Glutamatergic neuron (in vitro differentiated cells): ENCODE measurements at places on chromosomes 6 and 20.
A peak's percentile ranks its signal among the peaks of the same experiment; 100 is the strongest.

DNA sequence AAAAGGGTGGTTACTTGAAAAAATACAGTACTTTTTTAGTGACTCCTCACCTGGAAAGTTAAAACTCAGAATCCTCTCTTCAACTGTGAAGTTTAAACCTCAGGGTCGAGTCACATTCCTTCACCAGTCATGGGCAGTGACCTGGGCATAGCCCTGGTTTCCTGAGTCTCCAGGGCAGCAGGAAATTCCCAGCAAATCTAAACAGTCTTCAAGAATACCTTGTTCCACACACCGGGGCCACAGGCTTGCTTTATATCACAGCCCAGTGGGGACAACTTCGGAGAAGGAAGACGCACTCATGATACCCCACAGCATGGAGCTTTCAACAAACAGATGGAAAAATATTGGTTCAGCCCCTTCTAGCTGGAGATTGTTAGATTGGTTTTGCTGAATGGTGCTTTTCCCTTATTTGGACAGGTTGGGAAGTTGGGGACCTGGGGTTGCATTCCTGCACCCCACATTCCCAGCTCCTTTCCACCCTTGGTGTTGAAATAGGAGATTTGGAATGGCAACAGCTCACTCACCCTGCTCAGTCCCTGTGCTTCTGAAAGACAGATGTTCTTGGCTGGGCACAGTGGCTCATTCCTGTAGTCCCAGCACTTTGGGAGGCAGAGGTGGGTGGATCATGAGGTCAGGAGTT is 113.0 kb upstream of the TMEM170B start:
- no peak overlapping the region for H3K4me3 ChIP-seq
- DNase-seq: no peak
- H3K36me3 ChIP-seq: no peaks in the 10 kb centered on the region
- H3K4me1 ChIP-seq: peaks cover 1% of the 10 kb centered on the region
- no peak overlapping the region for H3K27ac ChIP-seq

DNA sequence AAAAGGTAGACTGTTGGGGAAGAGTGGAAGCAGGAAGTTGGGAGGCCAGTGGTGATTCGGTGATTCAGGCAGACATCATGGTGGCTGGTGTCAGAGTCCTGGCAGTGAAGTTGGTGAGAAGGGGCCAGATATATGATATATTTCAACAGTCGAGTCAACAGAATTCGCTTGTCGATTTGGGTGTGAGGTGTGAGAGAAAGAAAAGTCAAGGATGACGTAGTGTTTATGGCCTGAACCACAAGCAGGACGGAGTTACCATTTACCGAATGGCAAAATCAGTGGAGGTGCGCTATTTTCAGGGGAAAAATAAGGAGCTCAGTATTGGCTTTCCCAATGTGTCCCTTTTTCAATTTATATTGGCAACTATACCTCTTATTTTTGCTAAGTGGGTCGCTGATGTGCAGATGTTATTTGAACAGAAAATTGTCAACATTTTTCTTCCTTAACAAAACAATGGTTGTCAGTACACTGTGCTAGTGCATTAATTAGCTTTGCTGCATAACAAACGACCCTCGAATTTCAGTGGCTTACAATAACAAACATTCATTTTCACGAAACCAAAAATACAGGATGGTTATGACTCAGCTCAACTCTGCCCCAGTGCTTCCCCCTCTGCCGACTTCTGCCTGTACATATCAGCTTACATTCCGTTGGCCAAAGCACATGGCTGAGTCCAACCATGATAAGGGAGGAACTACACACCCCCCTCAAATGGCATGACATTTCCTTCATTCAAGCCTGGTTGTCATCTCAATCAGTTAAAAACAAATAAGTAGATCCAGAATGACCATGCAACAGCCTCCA is 255.0 kb upstream of the ZFP64 start:
- H3K27me3 ChIP-seq: peaks cover 4% of the 10 kb centered on the region
- H3K4me1 ChIP-seq: peaks cover 8% of the 10 kb centered on the region
- H3K27ac ChIP-seq: no peak overlapping the region
- no peak for DNase-seq

- no peak overlapping the region for H3K27ac ChIP-seq
- no peaks in the 10 kb centered on the region for H3K36me3 ChIP-seq
- no peak overlapping the region for H3K4me3 ChIP-seq
- peaks cover 11% of the 10 kb centered on the region for H3K4me1 ChIP-seq
Observed at GRCh38 chr20:62668441-62669027, 26.2 kb downstream of the SLCO4A1 start.

DNA sequence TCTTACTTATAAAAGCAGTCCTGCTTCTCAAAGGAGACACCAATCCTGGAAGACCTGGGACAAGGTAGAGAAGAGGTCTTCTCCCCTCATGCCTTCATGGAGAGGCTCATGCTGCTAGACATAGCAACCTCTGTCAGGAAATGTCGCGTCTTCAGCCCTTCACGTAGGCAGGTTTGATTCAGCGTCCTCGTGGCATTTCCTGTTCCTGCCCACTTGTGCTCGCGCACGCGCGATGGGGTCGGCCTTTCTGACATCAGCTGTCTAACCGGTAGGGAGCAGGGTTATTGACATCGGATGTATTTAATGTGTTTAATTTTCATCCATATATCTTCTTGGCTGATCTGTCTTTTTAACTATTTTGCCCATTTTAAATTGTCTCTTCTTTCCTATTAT is 292.4 kb downstream of the THBS2 start:
- no peak overlapping the region for H3K4me3 ChIP-seq
- no peak for DNase-seq
- H3K27ac ChIP-seq: no peak overlapping the region
- no peaks in the 10 kb centered on the region for H3K36me3 ChIP-seq
- H3K27me3 ChIP-seq: no peaks in the 10 kb centered on the region
- H3K4me1 ChIP-seq: no peaks in the 10 kb centered on the region

- H3K27ac ChIP-seq: no peak overlapping the region
- no peak overlapping the region for H3K4me3 ChIP-seq
- DNase-seq: no peak
- H3K27me3 ChIP-seq: peaks cover 5% of the 10 kb centered on the region
- no peaks in the 10 kb centered on the region for H3K36me3 ChIP-seq
Observed at GRCh38 chr20:23228912-23229311, 121.7 kb upstream of the NXT1 start.

DNA sequence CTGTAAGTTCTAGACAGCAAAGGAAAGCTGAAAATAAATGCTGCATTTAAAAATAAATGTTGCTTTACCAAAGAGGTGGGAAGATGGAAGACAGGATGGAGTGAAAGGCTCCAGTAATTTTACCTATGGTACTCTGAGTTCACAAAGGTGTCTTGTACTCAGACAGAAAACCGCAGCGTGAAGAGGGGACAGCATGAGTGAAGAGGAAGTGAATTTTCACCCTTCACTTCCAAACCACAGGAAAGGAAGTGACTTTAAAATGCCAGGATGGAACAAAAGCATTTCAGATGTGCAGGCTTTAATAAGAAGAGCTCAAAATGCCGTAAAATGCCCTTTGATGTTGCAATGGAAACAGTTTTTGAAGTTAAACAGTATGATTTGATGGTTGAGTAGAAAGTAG is 91.2 kb upstream of the TINAG start:
- peaks cover 14% of the 10 kb centered on the region for H3K4me1 ChIP-seq
- no peak for DNase-seq
- H3K27ac ChIP-seq: no peak overlapping the region
- H3K27me3 ChIP-seq: peaks cover 2% of the 10 kb centered on the region
- H3K4me3 ChIP-seq: no peak overlapping the region
- no peaks in the 10 kb centered on the region for H3K36me3 ChIP-seq

DNA sequence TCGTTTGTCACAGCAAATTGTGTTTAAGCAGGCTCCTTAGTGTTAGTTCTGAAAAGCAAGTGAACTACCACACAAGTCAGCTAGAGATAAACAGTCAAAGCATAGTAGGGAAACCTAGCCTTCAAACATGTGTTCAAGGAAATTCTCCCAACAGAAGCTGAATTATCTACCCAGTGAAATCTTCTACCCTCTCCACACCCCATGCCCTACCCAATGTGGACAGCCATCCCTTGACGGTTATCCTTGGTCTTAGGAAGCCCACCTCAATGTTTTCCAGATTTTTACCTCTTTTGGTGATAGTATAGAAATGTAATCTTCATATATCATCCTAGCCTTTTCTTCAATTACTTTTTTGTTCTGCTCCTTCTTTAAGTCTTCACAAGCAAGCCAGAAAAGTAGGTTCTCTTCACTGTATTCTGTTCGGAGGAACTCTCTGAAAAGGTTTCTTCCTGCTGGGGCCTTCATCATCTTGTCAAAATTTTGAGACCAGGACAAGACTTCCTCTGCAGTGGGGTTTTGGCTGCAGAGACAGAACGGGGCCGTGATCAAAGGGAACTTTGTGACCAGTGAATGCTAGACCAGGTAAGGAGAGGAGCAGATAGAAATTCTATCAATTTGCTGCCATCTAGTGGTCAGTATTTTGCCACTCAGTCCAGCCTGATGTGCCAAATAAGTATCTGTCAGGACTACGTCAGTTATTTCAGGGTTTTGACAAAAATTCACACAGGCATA is 21.6 kb upstream of the MTRF1L start:
- H3K4me3 ChIP-seq: no peak overlapping the region
- H3K27ac ChIP-seq: no peak overlapping the region
- no peaks in the 10 kb centered on the region for H3K27me3 ChIP-seq
- H3K4me1 ChIP-seq: no peaks in the 10 kb centered on the region

DNA sequence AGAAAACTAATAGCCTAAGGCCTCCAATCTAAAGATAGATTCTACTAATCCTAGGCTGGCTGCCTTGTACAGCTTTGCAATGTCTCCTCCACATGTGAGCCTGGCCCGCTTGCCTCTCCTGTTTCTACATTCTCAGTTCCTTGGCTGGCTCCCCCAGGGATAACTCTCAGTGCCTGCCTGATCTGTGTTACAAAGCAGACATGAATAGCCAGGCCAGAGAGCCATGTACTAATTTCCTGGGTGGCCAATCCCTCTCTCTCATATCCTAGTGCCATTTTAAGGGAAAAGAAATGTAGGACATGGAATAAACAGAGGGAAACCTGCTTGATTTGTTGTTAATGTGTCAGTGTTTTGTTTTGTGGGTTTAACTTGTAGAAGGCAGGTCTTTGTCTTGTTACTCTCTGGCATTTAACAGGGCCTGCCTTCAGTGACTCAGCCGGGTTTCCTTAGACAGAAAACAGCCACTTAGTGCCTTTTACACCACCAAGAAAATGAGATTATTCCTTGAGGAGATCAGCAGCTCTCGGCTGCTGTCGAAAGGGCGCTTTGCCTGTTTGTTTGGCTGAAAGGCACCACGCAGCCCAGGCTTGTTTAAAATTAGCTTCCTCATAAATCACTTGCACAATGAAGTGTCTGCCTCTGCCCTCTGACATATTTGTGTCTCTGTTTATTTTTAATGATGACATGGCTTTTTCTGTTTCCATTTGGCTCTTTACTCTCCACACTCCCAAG is 702.7 kb downstream of the MAFB start:
- H3K27me3 ChIP-seq: no peaks in the 10 kb centered on the region
- DNase-seq: peak; percentile 57

DNA sequence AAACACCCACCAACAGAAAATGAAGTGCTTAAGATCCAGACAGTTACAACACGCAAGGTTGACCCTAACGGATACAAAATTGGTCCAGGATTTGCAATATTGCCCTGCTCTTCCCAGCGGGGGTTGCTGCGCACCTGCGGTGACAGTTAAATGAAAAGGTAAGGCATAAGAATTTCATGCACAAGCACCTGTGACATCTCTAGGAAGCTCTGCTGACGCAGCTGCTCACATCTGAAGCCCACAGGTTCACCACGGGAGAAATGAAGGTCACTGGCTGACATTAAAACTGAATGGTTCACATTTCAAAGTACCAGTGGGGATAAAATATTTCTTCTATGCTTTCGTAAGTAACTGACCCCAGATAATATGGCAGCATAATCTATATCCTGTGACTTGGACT is 689.3 kb upstream of the AGPAT4 start:
- DNase-seq: no peak
- H3K4me1 ChIP-seq: no peaks in the 10 kb centered on the region
- H3K27me3 ChIP-seq: no peaks in the 10 kb centered on the region
- H3K27ac ChIP-seq: no peak overlapping the region
- H3K4me3 ChIP-seq: no peak overlapping the region
- H3K36me3 ChIP-seq: no peaks in the 10 kb centered on the region

- H3K36me3 ChIP-seq: no peaks in the 10 kb centered on the region
- H3K27ac ChIP-seq: no peak overlapping the region
- no peaks in the 10 kb centered on the region for H3K4me1 ChIP-seq
- H3K4me3 ChIP-seq: no peak overlapping the region
- DNase-seq: no peak
Observed at GRCh38 chr6:136611746-136612145, 61.5 kb upstream of the MAP7 start.

- no peak overlapping the region for H3K27ac ChIP-seq
- H3K4me1 ChIP-seq: no peaks in the 10 kb centered on the region
- no peaks in the 10 kb centered on the region for H3K27me3 ChIP-seq
- no peak overlapping the region for H3K4me3 ChIP-seq
- no peak for DNase-seq
- H3K36me3 ChIP-seq: peaks cover 2% of the 10 kb centered on the region
Observed at GRCh38 chr6:150620763-150621162, 21.1 kb downstream of the PLEKHG1 start.

DNA sequence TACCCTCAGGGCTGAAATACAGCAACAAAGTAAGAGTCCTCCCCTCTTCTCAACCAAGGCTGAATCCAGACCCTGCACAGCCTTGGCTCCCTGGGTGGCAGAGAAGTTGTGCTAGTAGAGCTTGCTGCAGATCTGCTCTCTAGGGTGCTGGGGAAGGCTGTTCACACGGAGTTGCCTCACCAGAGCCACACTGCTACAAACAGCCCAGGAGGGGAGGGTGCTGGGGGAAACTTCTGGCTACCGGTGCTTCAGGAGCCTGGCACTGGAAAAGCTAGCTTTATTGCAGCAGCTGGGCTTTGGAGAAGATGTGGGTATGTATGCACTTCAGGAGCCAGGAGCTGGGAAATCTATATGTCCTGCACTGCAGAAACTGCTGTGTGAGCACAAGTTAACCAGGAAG is 37.6 kb upstream of the SUPT3H start:
- H3K4me3 ChIP-seq: no peak overlapping the region
- no peak for DNase-seq
- no peaks in the 10 kb centered on the region for H3K36me3 ChIP-seq
- no peak overlapping the region for H3K27ac ChIP-seq
- peaks cover 5% of the 10 kb centered on the region for H3K27me3 ChIP-seq
